Spleen (tissue), 13 donors: ENCODE measurements at places on chromosomes 16 and 17. TPM values are rescaled to one million over a fixed set of nuclear protein-coding genes. Genes with fewer than 3 reads are reported as not detected.

The OTOA gene
- 2.4 TPM for total RNA-seq

The CYGB gene
- 18.0 TPM for total RNA-seq

The C17orf75 gene
- 10.5 TPM for total RNA-seq

The OTOP2 gene
- total RNA-seq: not detected

The EVPLL gene
- total RNA-seq: not detected

The QRICH2 gene
- total RNA-seq: 2.9 TPM

The CBX8 gene
- 3.6 TPM for total RNA-seq

The ELMO3 gene
- 4.0 TPM for total RNA-seq

The PLCD3 gene
- total RNA-seq: 2.8 TPM

The KRT24 gene
- total RNA-seq: not detected
